ENCODE measurements at places on chromosomes 11 and 22.
A peak's percentile ranks its signal among the peaks of the same experiment; 100 is the strongest.

- DNase-seq = peak; percentile 74
Observed at GRCh38 chr11:34358728-34359547, 1.1 kb upstream of the ABTB2 start.

DNA sequence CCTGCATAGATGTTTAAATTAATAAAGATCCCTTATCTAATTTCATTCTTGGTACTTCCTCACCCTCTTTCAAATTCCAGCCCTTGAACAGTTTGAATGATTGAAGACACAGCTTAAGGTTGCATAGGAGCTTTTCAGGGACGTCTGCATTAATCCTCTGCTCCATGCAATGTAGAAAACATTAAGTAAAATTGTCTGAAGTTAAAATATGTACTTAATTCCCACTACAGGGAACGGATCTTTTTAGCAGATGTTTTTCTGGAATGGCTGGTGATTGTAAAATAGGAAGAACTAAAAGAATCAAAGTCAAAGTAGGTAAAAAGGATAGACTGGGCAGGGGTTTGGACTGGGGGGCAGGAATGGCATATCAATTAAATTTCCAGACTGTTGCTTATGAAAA lies 58.9 kb downstream of the ABTB2 start:
- DNase-seq = no peak

DNA sequence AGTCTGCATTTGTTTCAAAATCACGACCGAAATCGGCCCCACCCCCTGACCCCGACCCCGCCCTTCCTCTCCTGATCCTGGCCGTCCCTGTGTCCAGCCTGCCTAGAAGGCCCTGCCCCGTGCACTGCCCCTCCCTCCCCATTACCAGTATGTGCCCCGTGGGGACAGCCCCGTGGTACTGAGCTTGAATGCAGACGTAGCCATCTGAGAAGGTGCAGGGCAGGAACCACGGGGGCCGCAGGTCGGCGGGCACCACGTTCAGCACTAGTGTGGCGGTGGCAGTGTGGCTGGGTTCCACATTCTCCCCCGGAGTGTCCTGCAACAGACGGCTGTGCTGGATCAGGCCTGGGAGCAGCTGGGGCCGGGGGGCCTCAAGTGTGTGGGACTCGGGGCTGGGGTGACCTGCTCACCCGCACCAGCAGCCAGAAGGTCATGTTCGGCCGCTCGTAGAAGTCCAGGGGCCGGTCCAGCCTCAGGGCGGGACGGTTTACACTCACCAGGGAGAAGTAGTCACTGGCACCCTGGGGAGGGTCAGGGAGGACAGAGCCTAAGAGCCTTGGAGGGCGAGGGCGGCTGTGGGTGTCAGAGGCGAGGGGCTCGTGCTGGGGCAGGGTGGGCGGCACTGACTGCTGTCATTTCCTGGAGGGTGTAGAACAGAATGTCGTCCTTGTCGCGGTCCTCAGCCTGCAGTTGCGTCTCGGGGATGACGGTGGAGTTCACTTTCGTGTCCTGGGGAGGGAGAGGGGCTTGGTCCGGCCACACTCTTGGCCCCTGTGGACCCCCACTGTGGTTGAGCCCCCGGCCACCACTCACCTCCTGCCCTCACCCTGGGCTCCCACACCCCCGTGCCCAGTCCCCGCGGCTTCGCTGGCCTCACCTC lies 3.6 kb downstream of the CDHR5 start:
- DNase-seq = no peak

- DNase-seq = peak; percentile 58
Observed at GRCh38 chr11:10298342-10298741, 4.3 kb upstream of the SBF2 start.

- no peak for DNase-seq
Observed at GRCh38 chr11:126224647-126225294, 13.2 kb downstream of the FAM118B start.

- DNase-seq = no peak
Observed at GRCh38 chr11:119359365-119360214, 13.1 kb upstream of the MFRP start.

DNA sequence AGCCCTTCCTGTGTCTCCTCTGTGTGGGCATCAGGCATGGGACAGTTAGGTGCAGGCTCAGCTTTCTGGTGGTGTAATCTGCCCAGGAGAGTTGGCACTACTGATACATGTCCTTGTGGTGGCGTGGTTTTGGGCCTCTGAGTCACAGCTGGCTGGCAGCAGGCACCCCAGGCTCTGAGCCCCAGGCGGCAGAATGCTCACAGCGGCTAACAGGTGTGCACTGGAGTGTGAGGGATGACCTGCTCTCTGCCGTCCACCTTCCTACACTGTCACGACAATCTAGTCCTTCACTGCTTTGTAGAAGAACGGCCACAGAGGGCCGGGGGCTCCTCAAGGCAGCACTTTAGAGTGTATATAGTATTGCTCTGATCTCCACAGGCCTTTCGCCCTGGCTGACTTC lies 100.3 kb upstream of the PITPNB start:
- DNase-seq = no peak

GRCh38 chr11:128157423-128158298 lies 429.7 kb downstream of the ETS1 start:
- peak; percentile 55 for DNase-seq

GRCh38 chr11:74321487-74322188 lies 10.2 kb upstream of the P4HA3 start:
- DNase-seq = peak; percentile 88

- no peak for DNase-seq
Observed at GRCh38 chr22:44026066-44026629, 2.0 kb downstream of the PARVB start.

- DNase-seq = no peak
Observed at GRCh38 chr11:82183346-82183745, 550.3 kb downstream of the FAM181B start.

DNA sequence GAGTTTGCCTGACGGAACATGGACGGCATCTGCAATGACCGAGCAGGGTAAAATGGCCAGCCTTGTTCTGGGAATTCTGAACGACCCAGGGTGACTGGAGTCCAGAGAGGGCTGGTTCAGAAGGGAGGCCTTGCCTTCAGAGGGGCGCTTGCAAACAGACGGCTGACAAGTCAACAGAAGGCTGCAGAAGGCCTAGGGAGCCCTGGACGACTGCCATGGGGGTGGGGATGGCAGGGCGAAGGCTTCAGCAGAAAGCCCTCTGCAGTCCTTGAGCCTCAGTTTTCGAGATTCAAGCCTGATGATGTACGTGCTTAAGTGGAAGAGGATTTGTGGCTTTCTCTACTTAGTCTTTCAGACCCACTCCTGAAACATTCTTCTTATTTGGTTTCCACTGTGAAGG lies 117.1 kb upstream of the TBCEL start:
- no peak for DNase-seq

DNA sequence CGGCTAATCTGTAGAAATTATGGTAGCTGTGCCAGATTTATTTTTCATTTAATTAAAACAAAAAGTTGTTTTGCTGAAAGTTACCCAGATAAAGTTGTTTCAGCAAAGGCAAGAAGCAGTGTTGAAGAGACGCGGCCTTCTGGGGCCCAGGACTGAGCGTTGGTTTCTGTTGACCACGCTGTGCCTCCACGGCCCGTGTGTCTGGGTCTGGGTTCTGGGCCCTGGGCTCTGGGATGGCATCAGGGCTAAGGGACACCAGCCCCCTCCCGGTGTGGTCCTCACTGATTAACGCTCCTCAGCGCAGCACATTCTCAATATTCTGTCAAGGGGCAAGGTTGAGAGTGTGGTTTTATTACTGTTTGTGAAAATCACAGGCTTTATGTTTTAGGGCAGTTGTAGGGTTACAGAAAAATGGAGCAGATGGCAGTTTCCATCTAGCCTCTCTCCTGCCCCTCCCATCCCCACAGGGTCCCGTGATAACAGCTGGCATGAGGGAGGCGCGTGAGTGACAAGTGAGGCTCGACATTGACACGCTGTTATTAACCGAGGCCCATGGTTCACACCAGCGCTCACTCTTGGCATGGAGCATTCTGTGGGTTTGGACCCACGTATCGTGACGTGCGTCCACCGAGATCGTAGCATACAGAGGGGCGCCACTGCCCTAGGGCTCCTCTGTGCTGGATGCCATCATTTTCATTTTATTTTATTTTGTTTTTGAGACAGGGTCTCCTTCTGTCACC lies 1231.4 kb downstream of the BRD1 start:
- DNase-seq = no peak

DNA sequence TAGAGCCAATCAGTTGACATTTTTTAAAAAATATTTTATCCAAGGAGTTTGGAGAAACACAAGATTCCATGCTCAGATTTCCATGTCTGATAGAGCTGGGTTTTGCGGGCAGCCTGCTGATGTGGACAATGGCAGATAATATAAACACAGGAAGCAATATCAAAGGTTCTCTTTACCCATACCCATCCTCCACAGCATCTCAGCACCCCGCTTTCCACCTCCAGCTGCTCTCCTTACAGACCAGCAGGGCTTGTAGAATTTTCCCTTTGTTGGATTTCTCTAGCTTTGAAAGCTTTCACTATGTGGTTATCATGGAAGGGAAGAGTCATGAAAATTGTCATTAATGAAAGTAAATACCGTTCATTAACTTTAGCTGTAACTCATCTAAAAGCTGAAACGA lies 746.4 kb downstream of the OPCML start:
- DNase-seq = no peak

GRCh38 chr22:31271485-31271884 lies 20.8 kb downstream of the PIK3IP1 start:
- no peak for DNase-seq

DNA sequence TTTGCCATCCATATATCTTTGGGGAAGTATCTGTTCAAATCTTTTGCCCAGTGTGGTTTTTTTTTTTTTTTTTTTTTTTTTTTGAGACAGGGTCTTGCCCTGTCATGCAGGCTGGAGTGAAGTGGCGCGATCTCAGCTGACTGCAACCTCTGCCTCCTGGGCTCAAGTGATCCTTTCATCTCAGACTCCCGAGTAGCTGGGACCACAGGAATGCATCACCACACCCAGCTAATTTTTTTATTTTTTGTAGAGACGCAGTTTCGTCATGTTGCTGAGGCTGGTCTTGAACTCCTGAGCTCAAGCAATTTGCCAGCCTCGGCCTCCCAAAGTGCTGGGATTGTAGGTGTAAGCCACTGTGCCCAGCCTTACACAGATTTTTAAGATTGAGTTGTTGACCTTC lies 4.8 kb upstream of the FAM118A start:
- DNase-seq = no peak

DNA sequence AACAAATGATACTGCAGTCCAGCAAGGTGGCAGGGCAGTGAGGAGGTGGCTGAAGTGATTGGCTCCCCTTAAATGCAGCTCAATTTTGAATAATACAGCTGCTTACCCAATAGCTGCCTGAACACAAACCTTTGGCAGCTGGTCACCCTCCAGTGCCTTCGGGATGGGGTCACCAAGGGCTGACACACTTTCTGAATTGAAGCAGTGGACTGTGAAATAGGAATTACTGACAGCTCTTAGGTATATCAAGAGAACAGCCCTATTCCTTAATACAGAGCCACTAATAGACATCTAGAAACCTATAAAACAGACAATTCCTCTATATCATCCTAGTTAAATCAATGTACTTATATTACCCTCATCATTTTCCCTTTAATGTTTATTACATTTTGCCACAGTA lies 474.2 kb upstream of the KIRREL3 start:
- no peak for DNase-seq

- DNase-seq = no peak
Observed at GRCh38 chr11:131079036-131079435, 162.8 kb upstream of the SNX19 start.

DNA sequence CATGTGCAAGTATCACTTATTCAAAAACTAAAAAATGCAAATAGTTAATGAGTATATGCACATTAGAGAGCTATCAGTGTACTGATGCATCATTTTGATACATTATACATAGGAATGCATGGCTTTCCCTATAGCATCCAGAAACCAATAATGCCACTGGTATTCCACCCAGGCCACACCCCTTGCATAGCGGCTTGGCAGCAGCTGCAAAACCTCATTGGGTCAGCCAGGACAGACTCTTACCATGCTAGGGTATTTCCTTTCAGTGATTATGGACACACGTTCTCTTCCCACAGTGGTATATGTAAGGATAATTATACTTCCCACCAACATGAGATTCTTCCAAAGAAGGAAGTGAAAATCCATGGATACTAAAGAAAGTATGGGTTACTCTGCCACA lies 145.9 kb upstream of the PITPNB start:
- no peak for DNase-seq

- DNase-seq = no peak
Observed at GRCh38 chr11:73715541-73715940, 45.3 kb downstream of the RAB6A start.

DNA sequence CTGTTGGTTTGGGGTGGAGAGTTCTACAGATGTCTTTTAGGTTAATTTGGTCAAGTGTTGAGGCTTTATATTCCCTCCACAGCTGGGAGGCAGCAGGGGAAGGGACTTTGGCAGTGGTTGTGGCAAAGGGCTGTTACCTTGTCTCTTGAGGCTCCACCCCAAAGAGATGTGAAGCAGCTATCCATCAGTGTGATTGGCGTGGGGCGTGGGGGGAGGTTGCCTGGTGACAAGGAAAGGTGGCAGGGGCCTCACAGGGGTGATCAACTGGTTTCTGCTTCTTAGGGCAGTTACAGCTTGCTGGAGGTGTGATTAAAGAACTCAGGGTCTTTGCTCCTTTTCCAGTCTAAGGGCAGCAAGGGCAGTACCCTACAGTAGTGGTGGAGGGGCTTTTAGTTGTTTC lies 59.3 kb downstream of the FANCF start:
- no peak for DNase-seq

GRCh38 chr11:19511413-19512183 lies 201.0 kb upstream of the NAV2 start:
- peak; percentile 82 for DNase-seq

DNA sequence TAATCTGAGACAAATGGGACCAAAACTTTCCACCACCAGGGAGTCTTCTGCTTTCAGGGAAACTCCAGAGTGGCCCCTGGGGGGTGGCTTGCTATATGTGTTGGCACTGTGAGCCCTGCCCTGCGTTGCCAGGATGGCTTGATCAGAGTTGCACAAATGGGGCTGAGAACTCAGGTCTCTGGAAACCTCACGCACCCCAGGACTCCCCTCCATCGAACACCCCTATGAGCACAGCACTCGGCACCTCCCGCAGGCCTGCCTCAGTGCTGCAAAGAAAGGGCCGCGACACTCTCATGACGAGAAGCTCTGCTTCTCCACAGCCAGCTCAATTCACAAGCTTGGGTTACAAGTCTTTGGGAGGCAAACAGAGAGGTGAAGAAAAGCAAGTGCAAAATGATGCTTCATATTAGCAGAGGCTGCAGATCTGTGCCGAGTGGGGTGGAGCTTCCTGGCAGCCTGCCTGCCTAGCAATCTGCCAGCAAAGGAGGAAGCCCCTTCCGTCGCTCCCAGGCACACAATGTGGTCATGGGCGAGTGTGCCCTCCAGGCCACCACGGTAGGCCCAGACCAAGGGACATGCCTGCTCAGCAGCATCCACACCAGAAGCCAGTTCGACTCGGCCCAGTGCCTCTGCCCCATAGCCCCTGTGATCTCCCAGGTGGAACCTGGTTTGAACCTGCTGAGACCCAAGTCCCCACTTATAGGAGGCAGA lies 55.7 kb downstream of the MYH9 start:
- no peak for DNase-seq

GRCh38 chr11:77081976-77082836 lies 15.4 kb downstream of the CAPN5 start:
- DNase-seq = no peak

- no peak for DNase-seq
Observed at GRCh38 chr11:69204246-69204940, 48.7 kb downstream of the SMIM38 start.

GRCh38 chr22:44870021-44870420 lies 117.6 kb downstream of the ARHGAP8 start:
- peak; percentile 6 for DNase-seq

- DNase-seq = no peak
Observed at GRCh38 chr22:23512348-23512705, 67.8 kb downstream of the IGLL1 start.

GRCh38 chr11:95912902-95913560 lies 10.9 kb downstream of the MTMR2 start:
- DNase-seq = no peak

All from NCI-H345 (cell line).